ENCODE measurements at places on chromosomes 1 and 21.
A peak's percentile ranks its signal among the peaks of the same experiment; 100 is the strongest.

GRCh38 chr21:38567335-38567969 lies 69.2 kb upstream of the ERG start:
- DNase-seq: no peak

- no peak for DNase-seq
Measured at GRCh38 chr1:201535046-201535918, 3.6 kb upstream of the NAV1 start.

- no peak for DNase-seq
Measured at GRCh38 chr1:211281320-211282022, 22.3 kb downstream of the RCOR3 start.

GRCh38 chr1:66295803-66296202 lies 238.2 kb upstream of the SGIP1 start:
- no peak for DNase-seq

- no peak for DNase-seq
Measured at GRCh38 chr1:162710780-162711465, 78.7 kb downstream of the DDR2 start.

- no peak for DNase-seq
Measured at GRCh38 chr1:15028102-15028501, 125.4 kb upstream of the TMEM51 start.

- no peak for DNase-seq
Measured at GRCh38 chr1:14728516-14728915, 130.0 kb downstream of the KAZN start.

GRCh38 chr1:228021355-228022030 lies 14.7 kb downstream of the WNT3A start:
- DNase-seq: no peak

DNA sequence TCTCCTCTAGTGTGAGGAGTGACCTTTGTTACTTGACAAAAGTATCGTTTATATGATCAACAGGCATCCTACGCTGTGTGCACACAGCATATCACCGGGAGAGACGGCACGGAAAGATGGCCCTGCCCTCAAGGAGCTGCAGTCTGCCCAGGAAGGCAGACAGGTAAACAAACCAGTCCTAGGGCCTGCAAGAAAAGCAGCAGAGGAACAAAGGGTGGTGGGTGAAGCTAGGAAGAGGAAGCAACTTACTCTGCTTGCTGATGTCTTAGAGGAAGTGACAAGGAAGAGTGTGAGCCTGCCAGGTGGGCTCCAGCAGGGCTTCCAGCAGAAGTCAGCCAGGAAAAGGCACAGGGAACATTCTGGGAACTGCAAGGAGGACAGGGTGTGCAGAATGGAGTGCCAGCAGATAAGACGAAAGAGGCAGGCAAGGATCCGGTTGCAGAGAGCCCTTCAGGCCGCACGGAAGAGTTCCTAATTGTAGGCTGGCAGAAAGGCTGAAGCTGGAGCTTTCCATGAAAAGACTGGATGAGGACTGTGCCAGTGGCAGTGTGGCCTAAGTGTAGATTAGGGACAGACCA lies 106.7 kb downstream of the SLC45A1 start:
- no peak for DNase-seq

GRCh38 chr1:8004113-8004802 lies 21.9 kb downstream of the ERRFI1 start:
- no peak for DNase-seq

GRCh38 chr1:109796484-109797302 lies 33.0 kb upstream of the EPS8L3 start:
- DNase-seq: no peak

GRCh38 chr1:245881767-245882391 lies 625.2 kb downstream of the SMYD3 start:
- no peak for DNase-seq

- no peak for DNase-seq
Measured at GRCh38 chr1:9671377-9672140, 20.0 kb downstream of the PIK3CD start.

- no peak for DNase-seq
Measured at GRCh38 chr1:158286941-158287346, 2.8 kb upstream of the CD1C start.

DNA sequence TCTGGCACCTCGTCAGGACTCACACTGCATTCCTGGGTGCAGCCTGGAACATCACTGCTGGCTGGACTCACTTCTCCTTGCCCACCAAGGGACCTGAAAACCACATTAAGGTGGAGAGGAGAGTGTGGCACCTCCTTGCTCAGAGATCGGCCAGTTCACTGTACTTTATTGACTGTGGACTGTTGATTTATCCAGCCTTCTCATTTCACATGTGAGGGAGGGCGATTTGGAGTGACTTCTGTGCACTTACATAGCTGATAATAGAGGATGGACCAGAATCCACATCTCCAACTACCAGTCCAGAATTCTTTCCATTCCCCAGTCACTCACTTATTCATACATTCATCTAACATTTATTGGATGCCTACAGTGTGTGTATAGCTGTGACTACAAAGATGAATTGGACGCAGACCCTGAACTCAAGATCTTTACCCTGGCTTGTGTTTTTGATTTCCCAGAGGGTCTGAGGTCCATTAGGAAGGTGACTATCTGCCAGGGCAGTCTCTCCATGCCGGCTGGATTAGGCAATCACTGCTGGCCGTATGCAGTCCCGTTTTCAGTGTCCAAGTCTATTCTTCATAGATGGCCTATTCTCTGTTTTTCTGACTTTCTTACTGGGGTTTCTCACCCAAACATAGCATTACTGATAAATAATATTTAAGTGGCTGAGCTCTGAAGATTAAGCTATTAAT lies 233.5 kb upstream of the SGIP1 start:
- no peak for DNase-seq

DNA sequence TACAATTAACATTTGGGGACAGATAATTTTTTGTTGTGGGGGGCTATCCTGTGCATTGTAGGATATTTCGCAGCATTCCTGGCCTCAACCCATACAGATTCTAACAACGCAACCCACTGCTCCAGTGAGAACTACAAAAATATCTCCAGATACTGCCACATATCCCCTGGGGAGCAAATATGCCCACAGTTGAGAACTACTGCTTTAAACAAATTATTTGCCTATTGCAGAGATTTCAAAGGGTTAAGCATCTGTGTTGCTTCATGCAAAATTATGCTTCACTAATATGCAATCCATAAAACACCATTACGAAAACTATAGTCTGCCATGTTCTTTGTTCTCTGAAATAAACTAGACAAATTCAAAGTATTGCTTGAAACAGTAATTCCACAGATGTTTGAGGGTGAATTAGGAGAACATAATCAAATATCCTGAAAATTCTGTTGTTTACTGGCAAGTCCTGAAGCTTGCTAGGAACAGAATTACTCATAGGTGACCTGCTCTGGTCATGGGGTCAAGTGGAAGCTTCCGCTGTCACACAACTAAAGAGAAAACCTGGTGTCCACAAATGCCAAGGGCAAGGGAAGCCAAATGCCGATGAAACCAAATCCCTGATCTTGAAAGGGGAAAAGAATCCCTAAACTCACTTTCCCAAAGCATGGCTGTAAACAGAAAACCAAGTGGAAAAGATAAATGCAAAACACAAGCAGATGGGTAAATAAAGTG lies 149.4 kb downstream of the RERE start:
- DNase-seq: no peak

GRCh38 chr21:15152591-15152990 lies 87.8 kb upstream of the NRIP1 start:
- no peak for DNase-seq

DNA sequence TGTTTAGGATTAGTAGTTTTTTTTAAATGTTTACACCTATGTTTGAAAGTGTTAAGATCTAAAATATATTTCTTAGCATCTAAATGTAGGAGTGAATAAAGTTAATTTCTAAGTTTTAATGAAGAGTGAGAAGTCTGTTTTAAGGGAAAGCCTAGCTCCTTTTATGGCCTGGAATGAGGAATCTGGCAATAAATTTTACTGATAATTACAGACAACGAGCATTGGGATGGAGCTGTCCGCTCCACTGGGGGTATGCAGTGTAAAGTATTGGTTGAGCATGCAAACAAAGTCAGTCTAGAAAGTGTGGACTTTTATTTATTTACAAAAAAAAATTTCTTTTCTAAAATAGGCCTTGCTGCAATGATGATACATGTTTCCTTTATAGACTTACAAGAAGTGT lies 19.0 kb downstream of the CLIC6 start:
- DNase-seq: no peak

GRCh38 chr1:40039757-40040510 lies 595 bp upstream of the CAP1 start:
- DNase-seq: peak; percentile 42

GRCh38 chr1:36650200-36651065 lies 167.7 kb upstream of the CSF3R start:
- peak; percentile 17 for DNase-seq

- DNase-seq: no peak
Measured at GRCh38 chr1:87219141-87219540, 109.5 kb upstream of the LMO4 start.

DNA sequence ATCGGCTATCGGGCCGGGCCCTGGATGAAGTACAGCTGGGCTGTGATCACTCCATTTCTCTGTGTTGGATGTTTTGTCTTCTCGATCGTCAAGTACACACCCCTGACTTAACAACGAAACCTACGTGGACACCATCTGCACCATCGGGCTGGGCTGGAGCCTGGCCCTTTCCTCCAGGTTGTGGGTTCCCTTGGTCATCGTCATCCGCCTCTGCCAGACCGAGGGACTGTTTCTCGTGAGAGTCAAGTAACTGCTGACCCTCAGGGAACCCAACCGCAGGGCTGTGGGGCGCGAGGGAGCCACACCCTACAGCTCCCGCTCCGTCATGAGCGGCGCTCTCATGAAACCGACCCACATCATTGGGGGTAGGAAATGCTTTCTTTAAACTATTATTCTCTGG lies 842.4 kb upstream of the TMPRSS15 start:
- DNase-seq: no peak

GRCh38 chr1:220768126-220768601 lies 18.5 kb upstream of the MTARC1 start:
- DNase-seq: no peak

DNA sequence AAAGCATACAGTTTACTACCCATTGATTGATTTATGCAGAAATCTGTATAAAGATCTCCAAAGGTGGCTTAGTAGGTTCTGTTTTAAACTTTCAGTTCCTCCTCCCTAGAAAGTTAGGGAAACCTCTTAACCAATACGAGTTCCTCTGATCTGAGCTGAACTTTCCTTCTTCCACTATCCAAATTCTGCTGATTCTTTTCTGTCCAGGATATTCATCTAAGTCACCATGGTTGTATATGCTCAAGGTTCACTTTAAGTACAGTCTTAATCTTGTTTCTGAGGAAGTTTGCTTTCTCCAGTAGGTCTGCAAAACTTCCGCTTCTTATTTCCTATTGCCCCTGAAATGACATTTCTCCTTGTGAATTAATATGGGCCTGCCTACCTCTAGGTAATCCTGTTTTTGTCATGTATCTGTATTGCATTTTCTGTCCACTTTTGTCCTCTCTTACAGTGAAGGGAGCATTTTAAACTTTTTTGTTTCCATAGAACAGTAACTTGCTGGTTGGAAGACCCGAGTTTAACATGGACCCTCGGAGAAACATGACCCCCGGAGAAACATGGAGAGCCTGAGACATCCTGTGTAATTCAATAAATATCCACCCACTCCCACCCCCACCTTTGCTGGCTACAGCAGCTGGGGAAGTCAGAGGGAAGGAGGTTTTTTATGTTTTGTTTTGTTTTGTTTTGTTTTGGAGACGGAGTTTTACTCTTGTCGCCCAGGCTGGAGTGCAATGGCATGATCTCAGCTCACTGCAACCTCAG lies 16.7 kb upstream of the TUT4 start:
- no peak for DNase-seq

GRCh38 chr21:43817157-43818086 lies 28.0 kb downstream of the RRP1 start:
- DNase-seq: no peak

DNA sequence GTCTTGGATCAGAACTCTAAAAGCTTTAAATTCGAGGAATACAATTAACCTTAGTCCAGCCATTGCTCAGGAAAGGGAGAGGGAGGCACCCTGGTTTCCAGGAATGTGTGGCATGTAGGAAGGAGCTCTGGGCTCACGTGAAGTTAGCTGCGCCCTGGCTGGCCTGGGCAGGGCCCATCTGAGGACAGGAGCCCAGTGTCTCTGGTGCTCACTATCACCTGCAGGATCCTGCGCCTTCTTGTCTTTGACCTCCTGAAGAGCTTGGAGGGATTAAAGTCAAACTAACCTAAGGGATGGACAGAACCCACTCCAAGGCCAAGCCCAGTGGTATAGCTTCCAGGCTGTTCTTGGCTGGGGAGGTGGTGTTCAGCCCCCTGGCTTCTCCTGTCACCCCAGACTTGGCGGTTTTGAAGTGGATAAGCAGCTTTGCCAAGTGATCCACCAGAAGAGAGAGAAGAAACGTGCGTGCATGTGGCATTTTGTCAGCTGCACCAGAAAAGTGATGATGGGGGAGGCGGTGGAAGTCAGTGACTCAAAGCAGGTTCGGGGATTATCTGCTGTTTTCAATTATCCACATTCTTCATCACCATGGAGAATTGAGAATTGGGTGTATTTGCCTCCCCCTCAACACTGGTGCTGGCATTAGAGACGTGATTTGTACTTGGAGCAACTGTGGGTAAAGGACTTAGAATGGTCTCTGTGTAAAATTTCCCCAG lies 11.9 kb upstream of the KCNN3 start:
- DNase-seq: no peak

- DNase-seq: no peak
Measured at GRCh38 chr1:19654386-19654785, 10.3 kb downstream of the NBL1 start.

DNA sequence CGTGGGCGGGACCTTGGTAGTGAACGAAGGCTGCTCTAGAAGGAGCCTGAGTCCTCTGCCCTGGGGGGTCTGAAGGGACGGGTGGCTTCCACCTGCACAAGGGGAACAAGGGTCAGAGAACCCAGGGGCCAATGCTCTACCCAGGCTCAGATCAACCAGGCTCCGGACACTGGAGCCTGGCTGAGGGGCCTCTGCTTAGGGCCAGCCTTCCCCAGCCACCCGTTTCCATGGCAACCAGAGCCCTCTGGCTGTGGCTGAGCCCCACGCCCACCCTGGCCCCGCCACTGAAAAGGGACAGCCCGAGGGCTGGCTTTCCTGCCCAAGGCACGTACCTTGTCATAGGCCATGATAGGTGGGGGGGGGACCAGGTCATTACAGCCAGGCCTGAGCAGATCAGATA lies 724.6 kb downstream of the PTPRU start:
- no peak for DNase-seq

DNA sequence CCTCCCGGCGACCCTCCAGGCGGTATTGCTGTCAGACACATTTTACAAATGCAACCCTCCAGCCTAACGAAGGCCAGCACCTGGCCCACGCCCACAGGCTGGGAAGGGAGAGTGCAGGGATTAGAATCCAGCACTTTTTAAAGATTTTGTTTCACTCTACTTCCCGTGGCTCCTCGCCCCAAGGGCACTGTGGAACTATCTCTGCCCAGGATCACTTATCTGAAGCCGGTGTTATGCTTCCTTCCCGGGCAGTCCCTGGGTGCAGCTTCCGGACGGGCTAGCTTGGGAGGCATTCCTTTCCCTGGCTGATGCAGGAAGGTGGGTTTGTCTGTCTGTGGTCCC lies 35.8 kb downstream of the CCN1 start:
- DNase-seq: no peak

DNA sequence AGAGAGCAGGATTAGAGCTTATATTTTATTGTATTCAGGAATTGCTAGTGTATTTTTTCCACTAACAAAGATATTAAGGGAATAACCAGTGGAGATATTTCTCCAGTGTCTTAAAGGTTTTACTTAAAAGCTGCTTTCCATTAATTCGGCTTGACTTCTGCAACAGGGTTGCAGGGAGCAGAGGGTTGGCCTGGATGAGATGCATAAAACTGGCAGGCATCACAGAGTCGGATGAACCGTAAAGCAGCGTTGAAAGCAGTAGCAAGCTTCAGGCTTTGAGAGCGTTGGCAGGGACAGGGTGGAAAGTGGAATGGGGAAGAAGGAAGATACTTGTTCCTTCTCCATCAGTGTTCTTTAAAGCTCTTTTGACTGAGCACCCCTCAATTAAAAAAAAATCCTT lies 237.2 kb downstream of the LMO4 start:
- no peak for DNase-seq

Data from stimulated activated CD8-positive, alpha-beta memory T cell treated with anti-CD3 and anti-CD28 coated beads, Interleukin-15, amount 100 ng/mL, for 4 hours (primary cell).